ENCODE measurements at places on chromosomes 4 and X. TPM values are rescaled to one million over a fixed set of nuclear protein-coding genes. Genes with fewer than 3 reads are reported as not detected.

Gene HMGB3
- 0.41 TPM for polyA plus RNA-seq

Gene CPZ
- not detected for polyA plus RNA-seq

Gene DOCK11
- 26.6 TPM for polyA plus RNA-seq

Gene TLR10
- 0.44 TPM for polyA plus RNA-seq

Gene MTM1
- 13.2 TPM for polyA plus RNA-seq

Gene MAGEA11
- polyA plus RNA-seq = not detected

Gene PASD1
- not detected for polyA plus RNA-seq

- no peak overlapping the region for H3K27ac ChIP-seq
- H3K36me3 ChIP-seq = no peaks in the 10 kb centered on the region
- no peak for DNase-seq
- no peak overlapping the region for H3K4me3 ChIP-seq
These were observed 197.0 kb downstream of the STIM2 start for GRCh38 chr4:27057662-27058061.

- peak; percentile 36 for DNase-seq
- H3K27me3 ChIP-seq = no peaks in the 10 kb centered on the region
- peak overlapping the region; percentile 99 for H3K4me3 ChIP-seq
- H3K27ac ChIP-seq = peak overlapping the region; percentile 99
- H3K4me1 ChIP-seq = peaks cover 59% of the 10 kb centered on the region
- H3K36me3 ChIP-seq = no peaks in the 10 kb centered on the region
These were observed 581 bp downstream of the UBE2K start for GRCh38 chr4:39698424-39699009.

DNA sequence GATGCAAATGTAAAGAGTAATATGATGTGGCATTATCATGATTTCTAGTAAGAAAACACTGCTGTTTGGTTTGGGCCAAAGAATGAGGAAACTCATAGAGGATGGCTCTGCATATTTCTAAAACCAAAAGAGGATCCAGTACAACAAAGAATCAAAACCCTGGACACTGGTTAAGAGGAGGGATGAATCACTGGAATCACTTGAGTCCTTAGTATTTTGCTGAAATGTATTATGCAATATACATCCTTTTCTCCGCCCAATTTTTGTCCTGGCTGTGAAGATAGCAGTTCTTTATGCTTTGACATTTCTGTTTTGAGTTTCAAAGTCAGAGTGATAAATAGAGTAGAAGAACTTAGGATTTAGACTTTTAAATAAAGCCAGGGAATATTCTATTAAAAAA is 345.9 kb downstream of the PACRGL start:
- H3K27ac ChIP-seq = no peak overlapping the region
- no peak for DNase-seq
- peaks cover 1% of the 10 kb centered on the region for H3K27me3 ChIP-seq
- H3K4me3 ChIP-seq = no peak overlapping the region
- H3K4me1 ChIP-seq = no peaks in the 10 kb centered on the region

DNA sequence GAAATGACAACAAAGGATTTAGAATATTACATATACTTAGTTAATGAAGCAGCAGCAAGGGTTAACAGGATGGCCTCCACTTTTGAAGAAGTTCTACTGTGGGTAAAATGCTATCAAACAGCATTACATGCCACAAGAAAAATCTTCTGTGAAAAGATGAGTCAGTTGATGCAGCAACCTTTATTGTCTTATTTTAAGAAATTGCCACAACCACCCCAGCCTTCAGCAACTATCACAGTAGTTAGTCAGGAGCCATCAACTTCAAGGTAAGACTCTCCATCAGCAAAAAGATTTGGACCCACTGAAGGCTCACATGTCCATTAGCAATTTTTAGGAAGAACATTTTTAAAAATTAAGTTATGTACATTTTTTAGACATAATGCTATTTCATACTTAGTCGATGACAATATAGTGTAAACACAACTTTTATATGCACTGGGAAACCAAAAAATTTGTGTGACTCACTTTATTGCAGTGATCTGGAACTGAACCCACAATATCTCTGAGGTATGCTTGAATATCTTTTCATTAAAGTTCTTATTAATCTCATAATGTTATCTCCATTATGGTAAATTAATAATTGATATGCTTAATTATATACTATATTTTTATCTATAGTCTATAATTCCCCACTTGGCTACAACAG is 81.2 kb downstream of the SPCS3 start:
- H3K36me3 ChIP-seq = no peaks in the 10 kb centered on the region
- H3K27me3 ChIP-seq = peaks cover 4% of the 10 kb centered on the region

- peak; percentile 38 for DNase-seq
- H3K4me3 ChIP-seq = peak overlapping the region; percentile 95
- peak overlapping the region; percentile 94 for H3K27ac ChIP-seq
- no peaks in the 10 kb centered on the region for H3K27me3 ChIP-seq
These were observed 1.5 kb upstream of the PAPSS1 start for GRCh38 chr4:107721436-107722100.

GRCh38 chrX:154785716-154786115 is 19.6 kb downstream of the MPP1 start:
- H3K4me1 ChIP-seq = peaks cover 17% of the 10 kb centered on the region
- H3K27me3 ChIP-seq = no peaks in the 10 kb centered on the region
- DNase-seq = no peak
- no peak overlapping the region for H3K27ac ChIP-seq
- peaks cover 6% of the 10 kb centered on the region for H3K36me3 ChIP-seq

GRCh38 chr4:156830351-156830750 is 141.2 kb downstream of the PDGFC start:
- H3K27ac ChIP-seq = no peak overlapping the region
- H3K36me3 ChIP-seq = no peaks in the 10 kb centered on the region
- no peak overlapping the region for H3K4me3 ChIP-seq
- no peaks in the 10 kb centered on the region for H3K27me3 ChIP-seq
- DNase-seq = no peak

GRCh38 chr4:169233691-169234090 is 37.1 kb downstream of the SH3RF1 start:
- H3K4me1 ChIP-seq = no peaks in the 10 kb centered on the region
- H3K27ac ChIP-seq = no peak overlapping the region
- no peak overlapping the region for H3K4me3 ChIP-seq
- no peaks in the 10 kb centered on the region for H3K36me3 ChIP-seq
- no peak for DNase-seq

GRCh38 chrX:45557387-45557786 is 356.7 kb upstream of the DIPK2B start:
- H3K27ac ChIP-seq = no peak overlapping the region
- no peaks in the 10 kb centered on the region for H3K36me3 ChIP-seq
- no peak overlapping the region for H3K4me3 ChIP-seq

GRCh38 chrX:25941087-25941486 is 197.1 kb upstream of the MAGEB18 start:
- no peaks in the 10 kb centered on the region for H3K36me3 ChIP-seq
- no peak overlapping the region for H3K4me3 ChIP-seq
- H3K4me1 ChIP-seq = no peaks in the 10 kb centered on the region
- H3K27ac ChIP-seq = no peak overlapping the region
- no peaks in the 10 kb centered on the region for H3K27me3 ChIP-seq

GRCh38 chrX:147850875-147851274 is 60.8 kb upstream of the FMR1 start:
- DNase-seq = no peak
- H3K4me3 ChIP-seq = no peak overlapping the region
- H3K27me3 ChIP-seq = no peaks in the 10 kb centered on the region
- no peaks in the 10 kb centered on the region for H3K36me3 ChIP-seq
- no peaks in the 10 kb centered on the region for H3K4me1 ChIP-seq

- H3K4me1 ChIP-seq = no peaks in the 10 kb centered on the region
- H3K27me3 ChIP-seq = peaks cover 38% of the 10 kb centered on the region
- H3K27ac ChIP-seq = no peak overlapping the region
- no peak overlapping the region for H3K4me3 ChIP-seq
- DNase-seq = no peak
- no peaks in the 10 kb centered on the region for H3K36me3 ChIP-seq
These were observed 14.0 kb downstream of the DOK7 start for GRCh38 chr4:3476936-3477749.

DNA sequence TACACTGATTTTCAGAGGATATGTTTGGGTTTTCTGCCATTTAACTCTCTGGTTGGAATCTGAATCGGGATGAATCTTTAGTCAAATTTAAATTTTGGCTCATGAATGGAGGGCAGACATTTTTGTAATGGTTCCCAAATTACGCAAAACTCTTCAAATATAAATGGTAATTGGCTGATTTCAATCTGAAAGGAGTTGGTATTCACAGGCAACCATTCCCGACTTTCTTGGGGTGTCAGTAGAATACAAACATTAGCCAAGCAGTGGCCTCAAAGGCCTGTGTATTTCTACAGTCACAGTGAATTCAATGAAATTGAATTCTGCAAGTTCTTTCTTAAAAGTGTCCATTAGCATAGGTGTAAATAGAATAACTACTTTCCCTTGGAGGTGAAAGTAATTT is 668.8 kb upstream of the PRKX start:
- no peaks in the 10 kb centered on the region for H3K27me3 ChIP-seq
- H3K4me1 ChIP-seq = no peaks in the 10 kb centered on the region

DNA sequence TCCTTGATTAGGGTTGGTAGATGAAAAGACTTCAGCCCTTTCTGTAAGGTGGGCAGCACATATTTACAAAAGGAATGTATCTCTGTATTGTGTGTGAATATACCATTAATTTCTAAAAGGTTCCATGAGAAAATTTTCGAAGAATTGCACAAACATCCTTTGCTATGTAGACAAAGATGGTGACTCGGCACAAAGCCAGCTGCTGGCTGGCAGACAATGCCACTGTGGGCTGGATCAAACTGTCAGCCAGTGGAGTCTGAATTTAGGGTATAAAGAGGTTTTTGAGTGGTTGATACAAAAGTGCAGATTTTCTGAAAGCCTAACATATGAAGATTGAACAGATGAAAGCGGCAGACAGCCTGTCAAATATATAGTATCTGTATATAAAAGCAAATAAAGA is 5.6 kb upstream of the TXK start:
- H3K27me3 ChIP-seq = no peaks in the 10 kb centered on the region
- no peaks in the 10 kb centered on the region for H3K36me3 ChIP-seq
- peak overlapping the region; percentile 66 for H3K4me3 ChIP-seq
- peak; percentile 71 for DNase-seq
- peaks cover 37% of the 10 kb centered on the region for H3K4me1 ChIP-seq

DNA sequence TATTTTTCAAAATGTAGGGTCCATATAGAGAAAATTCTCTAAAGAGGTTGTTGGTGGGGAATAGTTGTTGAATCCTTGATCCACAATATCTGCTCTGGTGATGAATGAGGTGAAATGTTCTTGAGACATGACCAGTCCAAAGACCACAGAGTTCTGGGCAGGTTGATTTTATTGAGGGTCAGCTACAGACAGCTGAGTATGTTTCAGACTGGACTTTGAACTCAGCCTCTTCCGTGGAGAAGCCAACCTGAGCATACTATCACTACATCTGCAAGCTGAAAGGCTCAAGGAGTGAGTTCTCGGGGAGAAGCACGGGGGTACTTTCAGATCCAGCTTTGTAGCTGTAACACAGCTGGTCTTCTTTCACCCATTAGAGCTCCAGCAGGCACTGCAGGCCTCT is 168.4 kb upstream of the NPY2R start:
- no peaks in the 10 kb centered on the region for H3K4me1 ChIP-seq
- no peak overlapping the region for H3K4me3 ChIP-seq
- H3K27ac ChIP-seq = no peak overlapping the region
- no peaks in the 10 kb centered on the region for H3K36me3 ChIP-seq
- peaks cover 1% of the 10 kb centered on the region for H3K27me3 ChIP-seq
- DNase-seq = no peak

DNA sequence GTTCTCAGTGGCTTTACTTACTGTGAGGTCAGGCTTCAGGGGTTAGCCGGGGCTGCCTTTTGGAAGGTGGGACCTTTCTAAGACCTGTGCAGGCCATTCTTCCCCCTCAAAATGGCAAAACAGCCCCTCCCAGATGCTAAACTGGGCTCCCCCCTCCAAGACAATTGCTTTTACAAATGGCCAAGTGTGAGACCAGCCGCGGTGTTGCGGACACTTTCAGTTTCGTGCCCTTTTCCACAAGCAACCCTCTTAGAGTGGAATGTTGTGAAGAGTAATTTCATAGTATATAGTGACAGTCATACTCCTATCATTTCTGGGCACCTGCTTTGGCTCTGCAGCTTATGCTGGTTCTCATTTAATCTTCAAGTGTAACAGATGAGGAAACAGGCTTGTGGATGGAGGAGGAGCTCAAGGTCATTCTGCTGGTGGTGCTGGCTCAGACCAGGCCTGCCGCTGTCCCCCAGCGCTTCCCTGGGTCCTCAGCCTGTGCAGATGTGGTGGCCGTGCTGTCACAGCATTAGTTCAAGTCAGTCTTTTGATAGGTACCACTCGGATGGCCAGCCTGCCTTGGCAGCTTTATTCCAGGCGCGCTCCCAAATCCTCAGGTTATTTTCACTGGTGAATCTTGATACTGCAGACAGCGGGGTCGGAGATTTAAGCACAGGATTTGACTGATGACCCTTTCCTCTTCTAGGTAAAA is 55.0 kb upstream of the TADA2B start:
- H3K4me3 ChIP-seq = peak overlapping the region; percentile 99
- no peaks in the 10 kb centered on the region for H3K27me3 ChIP-seq
- peaks cover 6% of the 10 kb centered on the region for H3K36me3 ChIP-seq
- no peak for DNase-seq
- peaks cover 24% of the 10 kb centered on the region for H3K4me1 ChIP-seq

GRCh38 chr4:112771-113170 is 11.5 kb upstream of the ZNF718 start:
- no peak overlapping the region for H3K27ac ChIP-seq
- no peak for DNase-seq
- peaks cover 58% of the 10 kb centered on the region for H3K36me3 ChIP-seq
- peaks cover 5% of the 10 kb centered on the region for H3K4me1 ChIP-seq
- H3K27me3 ChIP-seq = peaks cover 38% of the 10 kb centered on the region
- H3K4me3 ChIP-seq = no peak overlapping the region

- H3K27me3 ChIP-seq = no peaks in the 10 kb centered on the region
- no peaks in the 10 kb centered on the region for H3K4me1 ChIP-seq
- no peak overlapping the region for H3K27ac ChIP-seq
- no peaks in the 10 kb centered on the region for H3K36me3 ChIP-seq
- no peak for DNase-seq
These were observed 19.5 kb downstream of the NAT8L start for GRCh38 chr4:2078584-2078983.

- no peak overlapping the region for H3K4me3 ChIP-seq
- no peak overlapping the region for H3K27ac ChIP-seq
- H3K4me1 ChIP-seq = no peaks in the 10 kb centered on the region
- no peak for DNase-seq
- no peaks in the 10 kb centered on the region for H3K36me3 ChIP-seq
These were observed 1090.7 kb downstream of the FAT4 start for GRCh38 chr4:126405369-126405982.

DNA sequence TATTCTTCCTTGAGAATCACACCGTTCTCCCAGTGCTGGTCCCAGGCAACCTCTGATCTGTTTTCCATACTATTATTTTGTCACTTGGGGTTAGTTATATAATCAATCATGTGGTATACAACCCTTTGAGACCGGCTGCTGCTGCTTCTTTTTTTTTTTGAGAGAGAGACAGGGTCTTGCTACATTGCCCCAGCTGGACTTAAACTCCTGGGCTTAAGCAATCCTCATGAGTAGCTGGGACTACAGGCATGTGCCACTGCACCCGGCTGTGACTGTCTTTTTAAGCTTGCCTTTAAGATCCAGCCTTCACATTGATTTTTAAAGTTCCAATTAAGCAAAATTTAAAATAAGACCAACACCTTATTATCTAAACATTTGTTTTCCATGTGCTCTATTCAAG is 86.7 kb upstream of the EXOC1L start:
- peaks cover 26% of the 10 kb centered on the region for H3K27me3 ChIP-seq
- DNase-seq = no peak
- no peak overlapping the region for H3K4me3 ChIP-seq
- H3K36me3 ChIP-seq = no peaks in the 10 kb centered on the region

Data from naive thymus-derived CD8-positive, alpha-beta T cell (primary cell).